ENCODE measurements at places on chromosomes 6 and 20.

DNA sequence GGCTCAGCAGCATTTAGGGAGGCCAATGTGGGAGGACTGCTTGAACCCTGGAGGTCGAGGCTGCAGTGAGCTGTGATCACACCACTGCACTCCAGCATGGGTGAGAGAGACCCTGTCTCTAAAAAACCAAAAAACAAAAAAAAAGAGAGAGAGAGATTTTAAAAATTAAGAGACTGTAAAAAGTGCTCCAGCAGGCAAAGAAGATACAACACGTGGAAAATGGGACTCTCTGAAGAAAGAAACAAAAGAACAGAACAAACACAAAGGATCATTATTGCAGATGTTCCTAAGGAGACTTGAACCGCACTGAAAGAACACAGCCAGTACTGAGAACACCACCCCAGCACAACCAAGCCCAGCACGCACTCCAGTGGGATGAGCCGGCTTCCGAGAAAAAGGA, 74.2 kb downstream of the TAF4 start:
- DNase-seq = no peak

DNA sequence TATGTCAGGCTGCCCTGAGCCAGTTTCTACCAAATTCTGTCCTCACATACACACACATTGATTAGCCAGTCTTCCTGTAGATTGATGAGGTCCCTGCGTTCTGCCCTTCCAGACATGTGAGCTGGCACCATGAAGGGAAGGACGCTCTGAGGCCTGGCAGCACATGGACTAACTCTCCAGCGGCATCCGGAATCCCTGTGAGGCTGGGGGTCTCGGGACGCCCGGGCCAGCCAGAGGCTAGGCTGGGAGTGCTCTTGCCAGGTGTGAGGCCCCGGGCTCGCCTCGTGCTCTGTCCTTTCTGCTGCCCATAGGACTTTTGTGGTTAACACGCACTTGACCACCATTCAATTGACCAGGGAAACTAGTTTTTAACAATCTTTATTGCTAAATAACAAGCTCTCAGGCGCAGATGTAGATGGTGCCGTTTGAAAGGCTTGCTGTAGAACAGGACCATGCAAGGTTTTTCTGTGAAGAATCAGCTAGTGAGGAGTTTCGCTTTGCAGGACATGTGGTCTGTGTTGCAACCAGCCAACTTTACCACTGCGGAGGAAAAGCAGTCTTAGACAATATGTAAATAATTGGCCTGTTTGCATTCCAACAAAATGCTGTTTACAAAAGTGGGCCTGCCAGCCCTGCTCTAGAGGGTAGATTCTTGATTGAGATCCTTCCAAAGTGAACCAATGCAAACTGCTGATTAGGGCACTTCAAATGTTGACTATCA, 29.3 kb downstream of the FOXF2 start:
- DNase-seq = no peak

GRCh38 chr6:21005816-21006570, 471.7 kb downstream of the CDKAL1 start:
- DNase-seq = no peak

DNA sequence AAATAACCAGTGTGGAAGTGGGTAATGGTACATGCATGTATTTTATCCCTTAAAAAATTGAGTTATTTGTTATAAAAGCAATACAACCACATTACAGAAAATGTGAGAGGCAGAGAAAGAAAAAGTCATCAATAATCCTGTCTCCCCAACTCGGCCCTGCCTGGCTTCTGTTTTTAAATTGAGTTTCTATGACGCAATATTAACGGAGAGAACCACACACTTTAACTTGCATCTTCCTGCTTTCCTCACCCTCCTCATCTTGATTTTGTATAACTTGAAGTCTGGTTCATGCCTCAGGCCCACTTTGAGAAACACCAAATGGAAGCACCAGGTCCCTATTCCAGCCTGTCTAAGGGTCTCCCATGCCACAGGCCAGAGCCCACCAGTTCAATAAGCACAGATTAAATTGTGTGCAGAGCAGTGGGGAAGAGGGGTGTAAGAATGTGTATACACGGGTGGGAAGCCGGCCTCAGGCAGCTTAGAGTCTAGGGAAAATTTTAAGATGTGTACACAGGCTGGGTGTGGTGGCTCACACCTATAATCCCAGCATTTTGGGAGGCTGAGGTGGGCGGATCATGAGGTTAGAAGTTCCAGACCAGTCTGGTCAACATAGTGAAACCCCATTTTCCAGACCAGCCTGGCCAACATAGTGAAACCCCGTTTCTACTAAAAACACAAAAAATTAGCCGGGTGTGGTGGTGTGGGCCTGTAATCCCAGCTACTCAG, 15.9 kb downstream of the KCNK5 start:
- no peak for DNase-seq

DNA sequence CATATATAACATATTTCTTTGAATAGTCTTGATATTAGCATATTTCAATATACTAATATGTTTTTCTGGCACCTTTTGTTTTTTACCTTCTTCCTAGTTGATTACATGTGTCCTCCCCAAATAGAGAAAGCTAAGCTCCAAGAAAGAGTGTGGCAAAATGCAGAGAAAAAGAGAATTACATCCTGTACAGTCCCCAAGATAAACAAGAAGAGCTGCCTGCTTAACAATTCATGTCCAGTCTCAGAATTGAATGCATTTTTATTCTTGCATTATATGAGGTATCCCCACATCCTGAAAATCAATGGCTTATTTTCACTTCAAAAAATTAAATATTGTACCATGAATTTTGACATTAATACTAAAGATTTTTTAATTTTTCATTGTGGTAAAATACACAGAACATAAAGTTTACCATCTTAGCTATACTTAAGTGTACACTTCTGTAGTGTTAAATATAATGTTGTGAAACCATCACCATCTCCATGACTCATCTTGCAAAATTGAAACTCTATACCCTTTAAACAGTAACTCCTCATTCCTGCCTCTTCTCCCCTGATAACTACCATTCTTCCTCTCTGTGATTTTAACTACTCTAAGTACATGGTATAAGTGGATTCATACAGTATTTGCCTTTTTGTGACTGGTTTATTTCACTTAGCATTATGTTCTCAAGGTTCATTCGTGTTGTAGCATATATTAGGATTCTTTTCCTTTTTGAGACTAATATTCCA, 490.3 kb downstream of the COL12A1 start:
- DNase-seq = no peak

DNA sequence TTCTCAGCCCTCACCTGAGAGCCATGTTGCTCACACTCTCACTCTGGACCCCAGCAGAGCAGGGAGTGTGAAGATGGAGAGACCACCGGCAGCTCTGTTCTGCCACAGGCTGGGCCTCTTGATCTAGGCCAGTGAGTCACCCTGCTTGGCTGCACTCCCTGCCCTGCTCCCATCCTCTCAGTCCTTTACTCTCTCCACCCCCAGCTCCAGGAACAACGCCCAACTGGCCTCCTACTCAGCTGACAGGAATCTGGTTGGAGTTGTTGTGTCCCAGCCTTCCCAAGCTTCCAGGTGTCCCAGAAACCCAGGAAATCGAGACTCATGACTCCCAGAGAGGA, at the start of gene PSORS1C1:
Gene PSORS1C1, plus strand, starts transcription at position 260 of the 338 bp plus-strand sequence. CDS start 14,833 bp downstream, outside the sequence.
- DNase-seq = peak; percentile 23

GRCh38 chr20:39338469-39339376, 376.6 kb downstream of the DHX35 start:
- no peak for DNase-seq

DNA sequence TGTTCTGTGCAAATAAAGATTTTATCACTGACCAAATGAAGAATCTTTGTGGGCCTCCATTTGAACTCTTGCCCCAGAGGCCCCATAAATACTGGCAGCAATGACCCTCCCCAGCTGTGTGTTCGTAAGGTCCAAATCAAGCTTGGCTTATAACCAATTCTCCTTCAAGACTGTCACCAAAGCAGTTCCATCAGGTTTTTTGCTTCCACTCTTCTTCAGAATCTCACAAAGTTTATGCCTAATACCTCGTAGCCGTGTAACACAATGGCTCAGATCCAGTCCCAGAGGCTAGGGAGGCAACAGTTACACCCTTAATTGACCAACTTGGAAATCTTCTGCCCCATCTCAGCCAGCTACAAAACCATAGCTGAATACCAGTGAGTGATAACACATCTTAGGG, 120.5 kb downstream of the HIVEP2 start:
- DNase-seq = no peak

- DNase-seq = peak; percentile 20
These were observed 448 bp upstream of the RIN2 start for GRCh38 chr20:19757487-19758132.

- DNase-seq = no peak
These were observed 1.7 kb downstream of the MICAL1 start for GRCh38 chr6:109453594-109454495.

DNA sequence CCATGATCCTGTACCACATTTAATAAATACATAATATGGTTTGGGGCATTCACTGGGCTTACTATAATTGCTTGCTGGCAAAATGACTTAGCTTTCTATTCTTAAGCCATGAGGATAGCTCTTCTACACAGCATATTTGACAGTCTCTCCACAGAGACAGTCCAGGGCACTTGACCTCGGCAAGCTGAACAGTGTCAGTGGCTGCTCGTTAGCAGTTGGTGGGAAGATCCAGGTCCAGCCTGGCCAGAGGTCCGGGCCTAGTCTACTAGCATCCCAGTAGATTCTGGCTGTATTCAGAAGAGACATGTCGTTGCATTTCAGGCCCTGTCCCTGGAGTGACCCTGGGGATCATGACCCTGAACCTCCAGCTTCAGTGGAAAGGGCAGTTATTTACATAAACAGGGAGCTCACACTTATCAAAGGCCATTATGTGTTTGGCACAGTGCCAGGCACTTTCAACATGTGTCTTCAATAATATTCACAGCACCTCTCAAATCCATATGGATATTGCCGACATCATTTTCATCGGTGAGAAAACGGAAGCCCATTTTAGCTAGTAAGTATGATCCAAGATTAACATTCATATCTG, 139.0 kb downstream of the IMPG1 start:
- DNase-seq = peak; percentile 4

DNA sequence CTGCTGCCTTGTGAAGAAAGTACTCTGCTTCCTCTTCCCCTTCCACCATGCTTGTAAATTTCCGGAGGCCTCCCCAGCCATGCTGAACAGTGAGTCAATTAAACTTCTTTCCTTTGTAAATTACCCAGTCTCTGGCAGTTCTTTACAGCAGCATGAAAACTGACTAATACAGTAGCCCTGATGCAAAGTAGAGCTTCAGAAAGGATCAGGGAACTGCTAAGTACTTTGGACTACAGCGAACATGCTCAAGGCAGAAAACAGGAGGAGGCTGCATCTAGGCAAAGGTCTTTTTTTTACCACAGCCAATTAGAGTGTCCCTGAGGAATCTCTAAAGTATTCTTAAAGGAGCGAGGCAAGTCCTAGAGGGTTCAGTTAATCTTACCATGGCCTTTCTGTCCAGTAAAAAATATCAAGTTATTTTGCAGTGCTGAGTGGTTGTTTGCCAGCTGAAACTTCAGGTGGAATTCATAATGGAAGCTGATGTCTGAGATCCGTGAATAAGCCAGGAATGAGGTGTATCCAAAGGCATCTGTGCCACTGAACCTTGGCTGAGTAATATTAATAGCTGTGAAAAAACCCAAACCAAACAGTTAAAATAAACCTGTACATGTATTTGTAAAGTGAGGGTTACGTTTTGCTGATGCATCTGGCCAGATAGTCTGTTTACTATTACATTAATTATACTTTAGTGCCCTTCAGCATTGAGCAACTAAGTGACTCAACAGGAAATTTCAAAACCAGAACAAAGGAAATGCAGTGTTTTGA, 170.4 kb downstream of the PHF3 start:
- DNase-seq = no peak

DNA sequence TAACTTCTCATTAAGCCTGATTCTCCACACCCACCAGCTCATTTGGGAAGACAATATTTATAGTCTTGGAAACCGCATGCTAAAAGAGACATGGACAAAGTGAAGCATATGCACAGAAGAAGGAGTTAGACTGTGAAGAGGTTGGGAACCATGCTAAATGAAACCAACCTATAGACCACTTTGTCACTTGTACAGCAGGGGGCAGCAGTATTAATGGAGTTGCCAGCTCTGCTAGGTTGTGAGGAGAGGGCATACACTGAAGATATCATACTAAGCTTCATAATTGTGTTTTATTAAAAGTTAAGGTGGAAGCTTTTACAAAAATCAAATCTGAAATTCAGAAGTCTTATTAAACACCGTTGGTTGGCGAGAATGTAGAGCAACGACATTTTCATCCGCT, 38.3 kb upstream of the HMGCLL1 start:
- peak; percentile 11 for DNase-seq

GRCh38 chr6:101689695-101690094, 296.2 kb downstream of the GRIK2 start:
- DNase-seq = no peak

- DNase-seq = no peak
These were observed 22.2 kb downstream of the HIVEP1 start for GRCh38 chr6:12034349-12034748.

DNA sequence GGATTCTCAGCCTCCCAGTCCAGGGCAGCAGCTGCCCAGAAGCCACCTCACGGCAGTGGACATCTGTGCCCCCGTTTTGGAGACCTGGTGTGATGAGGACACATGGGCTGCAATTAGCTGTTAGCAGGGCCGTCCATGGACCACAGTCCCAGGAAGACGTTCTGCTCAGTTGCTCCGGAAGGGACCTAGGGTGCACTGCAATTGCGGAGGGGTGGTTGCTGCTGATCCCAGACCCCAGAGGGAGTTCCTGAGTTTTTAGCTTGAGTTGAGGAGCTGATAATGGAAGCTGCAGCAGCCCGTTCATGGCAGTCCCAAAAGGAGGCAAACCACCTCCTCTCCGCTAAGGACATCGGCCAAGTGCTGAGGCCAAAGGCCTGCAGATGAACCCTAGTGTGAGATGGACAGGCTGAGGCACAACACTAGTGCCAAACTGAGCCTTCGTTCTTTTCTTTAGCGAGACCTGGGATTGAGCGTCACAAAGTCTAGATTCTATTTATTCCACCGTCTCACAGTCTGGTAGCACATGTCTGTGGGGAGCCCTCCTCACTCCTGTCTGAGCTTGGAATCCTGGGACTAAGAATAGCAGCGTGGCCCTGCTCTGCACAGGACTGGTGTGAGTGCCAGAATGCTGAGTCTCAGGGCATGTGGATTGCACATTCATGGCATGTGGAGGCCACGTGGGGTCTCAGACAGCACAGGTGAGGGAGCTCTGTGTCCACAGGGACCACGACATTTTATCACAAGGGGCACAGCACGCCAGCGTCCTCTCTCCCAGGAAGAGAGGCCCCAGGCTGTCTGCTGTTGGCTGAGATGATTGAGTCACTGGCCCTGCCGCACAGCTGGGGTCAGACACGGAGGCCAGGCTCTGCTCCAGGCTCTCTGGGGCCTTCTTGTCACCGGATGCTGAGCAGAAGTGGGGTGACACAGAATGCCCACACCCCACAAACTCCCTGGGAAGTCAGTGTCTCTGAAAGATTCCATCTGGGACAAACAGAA, 113.4 kb downstream of the PSMB1 start:
- peak; percentile 66 for DNase-seq

- peak; percentile 12 for DNase-seq
These were observed 18.6 kb downstream of the TREML2 start for GRCh38 chr6:41182069-41183034.

Measured in G401 (cell line).